ENCODE measurements at places on chromosomes 4 and X.

DNA sequence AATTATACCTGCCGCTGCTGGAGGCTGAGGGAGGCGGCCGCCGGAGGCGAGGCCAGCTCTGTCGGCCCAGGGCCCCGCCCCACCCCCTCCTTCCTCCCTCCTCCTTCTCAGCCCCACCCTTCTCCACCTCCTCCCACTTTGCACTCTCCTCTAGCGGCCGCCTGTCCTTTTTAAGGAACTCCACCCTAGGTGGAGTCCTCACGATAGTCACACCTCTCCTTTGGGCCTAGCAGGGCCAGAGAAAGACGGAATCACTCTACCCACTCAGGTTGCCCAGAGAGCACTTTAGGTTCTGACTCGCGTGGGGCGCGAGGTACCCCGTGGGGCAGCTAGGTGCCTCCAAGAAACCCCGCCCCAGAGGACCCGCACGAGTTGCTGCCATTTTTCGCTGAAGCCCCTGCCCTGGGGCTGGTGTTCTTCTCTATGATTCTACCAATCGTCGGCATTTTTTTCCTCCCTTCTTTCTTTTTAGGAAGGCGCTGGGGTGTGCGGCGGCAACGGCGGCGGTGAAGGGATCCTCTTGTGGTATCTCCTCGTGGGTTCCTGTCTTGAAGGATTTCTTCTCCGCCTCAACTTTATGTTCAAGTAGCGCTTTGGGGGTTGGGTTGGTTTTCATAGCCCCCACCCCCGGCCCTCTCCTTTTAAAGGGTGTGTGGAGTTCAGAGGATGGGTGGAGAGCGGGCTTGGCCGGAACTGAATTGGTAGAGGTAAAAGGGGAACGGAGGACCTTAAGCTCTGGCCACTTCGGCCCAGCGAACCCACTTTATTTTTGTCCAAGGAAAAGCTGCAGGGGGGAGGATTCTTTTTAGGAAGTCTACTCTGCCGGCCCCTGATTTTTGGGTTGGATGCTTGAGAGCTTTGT lies at the start of gene KLF8:
KLF8 (plus strand) TSS at position 136 of the 862 bp plus-strand sequence. CDS start 979 bp downstream, outside the sequence.
- DNase-seq: no peak

DNA sequence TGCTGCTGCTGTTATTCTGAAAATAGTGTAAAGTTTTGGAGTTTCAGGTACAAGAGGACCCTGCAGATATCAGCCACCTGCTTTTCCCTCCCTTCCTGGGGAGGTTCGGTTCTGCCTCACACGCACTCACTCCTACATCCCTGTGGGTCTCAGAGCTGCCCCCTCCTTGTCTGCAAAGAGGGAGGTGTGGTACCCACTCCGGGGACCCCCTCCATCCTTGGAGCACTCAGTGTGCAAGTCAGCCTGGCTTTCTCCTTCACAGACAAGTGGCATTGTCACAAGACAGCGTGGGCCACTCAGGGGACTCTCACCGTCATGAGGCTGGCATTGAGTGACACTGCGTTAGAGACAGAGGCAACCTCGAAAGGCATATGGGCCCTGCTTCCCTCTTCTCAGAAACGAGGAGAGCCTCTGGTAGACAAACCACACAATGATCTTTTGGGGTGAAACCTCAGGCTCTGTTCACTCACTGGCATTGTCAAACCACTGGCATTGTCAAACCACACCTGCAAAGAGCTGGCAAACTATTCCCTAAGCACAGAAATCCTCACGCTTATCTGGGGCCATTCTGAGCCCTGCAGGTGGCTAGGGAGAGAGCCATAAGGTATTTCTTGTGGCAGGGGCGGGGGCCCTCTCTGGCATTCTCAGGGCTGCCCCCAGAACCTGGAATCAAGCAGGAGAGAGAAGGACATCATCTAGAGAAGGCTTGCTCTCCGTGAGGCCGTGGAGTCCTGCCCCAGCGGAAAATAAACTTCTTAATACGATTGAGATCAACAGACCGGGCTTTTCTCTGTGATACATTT lies 285.0 kb downstream of the SHOX start:
- DNase-seq: no peak

GRCh38 chrX:130716781-130717413 lies 186.1 kb downstream of the ENOX2 start:
- DNase-seq: no peak

DNA sequence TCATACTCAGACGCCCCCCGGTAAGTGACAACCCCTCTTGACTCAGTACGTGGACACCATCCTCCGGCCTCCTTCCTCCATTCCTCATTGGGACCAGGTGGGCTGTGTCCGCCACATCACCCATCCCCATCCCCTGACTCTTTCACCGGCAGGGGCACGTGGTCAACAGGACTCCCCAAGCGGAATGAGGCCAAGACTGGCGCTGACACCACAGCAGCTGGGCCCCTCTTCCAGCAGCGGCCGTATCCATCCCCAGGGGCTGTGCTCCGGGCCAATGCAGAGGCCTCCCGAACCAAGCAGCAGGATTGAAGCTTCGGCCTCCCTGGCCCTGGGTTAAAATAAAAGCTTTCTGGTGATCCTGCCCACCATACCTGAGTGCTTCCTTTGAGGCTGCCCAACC lies 5.0 kb downstream of the PQBP1 start:
- no peak for DNase-seq

GRCh38 chr4:12881945-12882584 lies 602.1 kb downstream of the RAB28 start:
- peak; percentile 1 for DNase-seq

DNA sequence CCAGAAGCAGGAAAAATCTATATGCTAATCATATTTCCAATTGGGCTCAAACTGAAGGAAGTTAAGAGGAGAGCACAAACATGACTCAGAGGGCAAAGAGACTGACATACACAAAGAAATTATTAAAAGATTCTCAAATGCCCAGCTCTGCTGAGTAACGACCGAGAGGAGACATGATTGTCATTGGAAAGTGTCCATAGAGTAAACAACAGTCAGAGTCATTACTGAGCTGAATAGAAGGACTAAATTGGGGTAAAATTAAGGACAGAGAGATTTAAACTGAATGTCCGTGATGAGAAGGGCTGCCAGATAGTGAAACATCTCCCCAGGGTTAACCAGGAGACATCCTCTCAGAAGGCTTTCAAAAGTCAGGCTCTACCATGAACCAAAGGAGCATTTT lies 111.2 kb upstream of the GALNT7 start:
- DNase-seq: no peak

DNA sequence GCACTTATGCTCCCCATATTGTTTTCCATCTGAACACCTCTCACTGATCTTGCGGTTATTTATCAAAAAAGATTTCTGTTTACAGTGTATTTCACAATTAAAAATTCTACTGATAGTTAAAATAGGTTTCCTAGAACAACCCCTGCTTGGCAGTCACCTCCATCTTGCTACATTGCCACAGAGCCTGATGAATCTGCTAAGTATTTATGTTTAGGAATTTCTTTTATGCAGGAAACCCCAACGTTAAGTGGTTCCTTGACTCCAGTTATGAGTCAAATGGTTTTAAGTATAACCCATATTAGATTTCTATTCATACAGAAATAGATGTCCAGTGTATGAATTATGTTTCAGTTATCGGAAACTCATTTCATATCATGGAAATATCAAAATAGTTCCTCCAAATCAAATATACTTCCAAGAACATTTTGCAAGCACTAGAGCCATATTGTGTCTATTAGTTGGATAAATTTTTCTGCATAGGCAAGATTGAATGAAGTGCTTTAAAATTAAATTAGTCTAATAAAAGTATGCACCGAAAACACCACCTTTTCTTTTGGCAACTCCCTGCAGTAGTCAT lies 20.6 kb downstream of the GALNT7 start:
- DNase-seq: no peak

DNA sequence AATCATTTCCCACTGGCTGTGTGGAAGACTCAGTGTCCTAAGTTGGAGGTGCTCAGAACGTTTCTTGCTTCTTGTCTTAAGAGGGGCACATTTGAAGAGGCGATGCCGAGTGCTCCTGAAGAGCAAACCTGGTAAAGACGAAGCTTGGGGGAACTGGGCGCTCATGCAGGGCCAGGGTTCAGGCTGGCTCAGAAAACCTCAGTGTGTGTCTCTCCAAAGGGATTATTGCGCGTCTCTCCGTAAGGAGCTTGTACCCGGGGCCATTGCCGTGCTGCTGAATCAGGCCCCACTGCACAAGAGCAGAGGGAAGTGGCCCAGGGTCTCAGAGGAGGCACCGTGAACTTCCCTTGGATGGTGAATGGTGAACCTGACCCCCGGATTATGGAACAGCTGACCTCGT lies 44.4 kb downstream of the PSAPL1 start:
- DNase-seq: no peak

GRCh38 chr4:79662651-79663050 lies 254.6 kb upstream of the GK2 start:
- no peak for DNase-seq

GRCh38 chrX:105221374-105221773 lies 880 bp upstream of the TEX13A start:
- DNase-seq: no peak

DNA sequence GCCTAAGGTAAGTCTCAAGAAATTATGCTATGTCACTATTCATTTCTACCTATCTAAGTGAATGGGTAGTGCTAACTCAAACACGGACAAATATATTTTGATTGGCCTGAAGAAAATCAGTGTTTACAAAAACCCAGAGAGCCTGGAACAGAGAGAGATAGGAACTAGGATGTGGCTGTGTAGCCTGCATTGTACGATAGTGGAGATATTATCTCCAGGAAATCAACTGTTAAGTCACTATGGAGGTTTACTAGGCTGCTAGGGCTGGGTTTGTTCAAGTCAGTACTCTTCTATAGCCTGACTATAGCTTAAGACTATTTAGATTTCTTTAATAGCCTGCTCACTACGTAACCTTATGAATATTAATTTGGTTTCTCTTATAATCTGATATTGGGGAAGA lies 127.9 kb downstream of the TACR3 start:
- DNase-seq: no peak

DNA sequence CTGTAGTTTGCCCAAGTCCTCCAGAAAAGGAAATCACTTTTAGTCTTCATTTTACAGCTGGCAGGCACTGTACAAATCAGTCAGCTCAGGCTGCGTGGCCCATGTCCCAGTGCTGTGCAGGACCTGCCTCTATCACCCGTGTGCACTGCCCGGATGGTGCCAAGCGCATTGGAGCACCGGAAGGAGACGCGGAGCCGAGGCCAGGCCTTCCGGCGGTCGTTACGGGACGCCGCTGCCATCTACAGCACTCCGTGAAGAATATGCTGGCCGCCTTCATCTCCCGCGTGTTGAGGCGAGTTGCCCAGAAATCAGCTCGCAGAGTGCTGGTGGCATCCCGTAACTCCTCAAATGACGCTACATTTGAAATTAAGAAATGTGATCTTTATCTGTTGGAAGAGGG lies at the start of gene PDHA2:
PDHA2 (plus strand) TSS at position 203 of the 400 bp plus-strand sequence; CDS start at position 261, 58 bp downstream.
- no peak for DNase-seq

DNA sequence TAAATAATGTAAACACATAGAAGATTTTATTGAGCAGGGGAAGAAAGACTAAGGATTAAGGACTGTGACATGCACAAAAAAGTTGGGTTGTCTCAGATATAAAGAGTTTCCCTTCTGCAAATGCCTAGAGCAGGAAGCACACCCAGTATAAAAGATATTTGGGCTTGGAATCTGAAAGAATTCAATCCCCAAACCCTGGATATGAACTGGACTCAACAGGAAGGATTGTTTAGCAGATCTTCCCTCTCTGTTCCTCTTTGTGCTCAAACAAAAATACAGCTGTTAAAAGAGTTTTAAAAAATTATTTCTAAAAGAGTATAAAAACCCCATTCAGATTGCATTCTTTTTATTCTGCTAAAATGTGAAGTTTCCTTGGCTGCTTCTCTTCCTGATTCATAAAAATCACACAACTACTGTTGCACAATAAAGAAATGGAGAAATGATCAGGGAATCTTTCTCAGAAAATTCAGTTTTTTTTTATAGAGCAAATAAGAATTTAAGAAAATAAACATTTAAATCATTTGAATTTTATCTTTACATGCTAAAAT lies 71.4 kb downstream of the PDLIM5 start:
- no peak for DNase-seq

DNA sequence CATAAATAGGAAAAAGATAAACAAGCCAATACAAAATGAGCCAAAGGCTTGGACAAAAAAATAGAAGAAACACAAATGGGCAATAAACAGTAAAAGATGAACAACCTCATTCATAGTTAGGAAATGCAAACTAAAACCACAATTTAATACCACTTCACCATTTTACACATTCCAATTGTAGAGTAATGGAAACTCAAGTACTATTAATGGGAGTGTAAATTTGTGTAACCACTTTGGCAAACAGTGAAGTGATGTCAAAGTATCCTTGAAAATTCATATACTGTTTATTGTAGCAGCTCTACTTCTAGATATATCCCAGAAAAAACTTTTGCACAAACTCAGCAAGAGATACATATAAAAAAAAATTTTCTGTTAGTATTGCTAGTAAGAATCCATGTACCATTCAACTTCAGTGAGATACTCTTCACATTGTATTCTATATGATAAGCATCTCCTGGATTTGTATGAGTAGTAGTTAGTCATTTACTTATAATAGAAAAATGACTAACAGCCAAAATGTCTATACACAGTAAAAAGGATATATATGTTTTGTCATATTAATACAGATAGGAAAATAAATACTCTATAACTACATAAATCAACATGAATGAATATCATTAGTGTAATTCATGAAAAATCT lies 229.8 kb downstream of the DKK2 start:
- DNase-seq: no peak
